ENCODE measurements at places on chromosomes 2 and 18.

- DNase-seq, result no peak
Observed at GRCh38 chr2:36664696-36665076, 31.8 kb upstream of the VIT start.

DNA sequence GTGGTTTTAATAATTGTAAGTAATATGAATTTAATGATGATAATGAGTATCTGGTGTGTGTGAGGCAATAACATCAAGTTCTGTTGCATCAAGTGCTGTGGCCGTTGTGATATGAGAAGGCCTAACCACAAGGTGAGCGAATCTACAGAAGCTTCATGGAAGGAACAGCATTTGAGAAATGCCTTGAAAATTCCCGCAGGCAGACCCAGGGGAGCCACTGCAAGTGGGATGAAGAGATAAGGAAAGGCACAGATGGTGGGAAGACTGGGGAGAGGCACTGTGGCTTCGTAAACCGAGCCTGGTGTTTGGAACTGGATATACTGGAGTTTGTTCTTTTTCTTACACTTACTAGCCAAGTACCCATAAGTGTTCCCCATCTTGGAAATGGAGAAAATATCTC, 357.5 kb downstream of the PTPRM start:
- DNase-seq, result no peak

DNA sequence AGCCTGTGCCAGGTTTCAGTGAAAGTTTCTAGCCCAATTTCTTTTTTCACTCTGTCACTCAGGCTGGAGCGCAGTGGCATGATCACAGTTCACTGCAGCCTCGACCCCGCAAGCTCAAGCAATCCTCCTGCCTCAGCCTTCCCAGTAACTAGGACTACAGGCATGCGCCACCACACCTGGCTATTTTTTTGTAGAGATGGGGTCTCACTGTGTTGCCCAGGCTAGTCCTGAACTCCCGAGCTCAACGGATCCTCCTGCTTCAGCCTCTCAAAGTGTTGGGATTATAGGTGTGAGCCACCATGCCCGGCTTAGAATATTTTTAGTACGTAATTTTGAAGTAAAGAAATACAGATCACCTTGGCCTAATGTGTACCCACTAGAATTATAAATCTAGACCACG, 87.1 kb downstream of the GORASP2 start:
- DNase-seq, result no peak

GRCh38 chr18:36328916-36329315, 31.4 kb downstream of the FHOD3 start:
- no peak for DNase-seq

GRCh38 chr18:72867746-72868584, at the start of gene NETO1:
Gene NETO1 (minus strand): TSS chr18:72867987. CDS start chr18:72867291, 696 bp downstream.
- no peak for DNase-seq

All from stimulated activated CD4-positive, alpha-beta T cell treated with anti-CD3 and anti-CD28 coated beads, Interleukin-1b, Interleukin-23, amount 100 ng/mL, for 1 hour (primary cell).